ENCODE measurements at places on chromosomes 11 and 22.

- DNase-seq = no peak
- H3K4me1 ChIP-seq = peaks cover 15% of the 10 kb centered on the region
- no peaks in the 10 kb centered on the region for H3K27me3 ChIP-seq
- peaks cover 40% of the 10 kb centered on the region for H3K36me3 ChIP-seq
- H3K27ac ChIP-seq = no peak overlapping the region
These were observed 80.5 kb upstream of the GDPD4 start for GRCh38 chr11:77381729-77382665.

DNA sequence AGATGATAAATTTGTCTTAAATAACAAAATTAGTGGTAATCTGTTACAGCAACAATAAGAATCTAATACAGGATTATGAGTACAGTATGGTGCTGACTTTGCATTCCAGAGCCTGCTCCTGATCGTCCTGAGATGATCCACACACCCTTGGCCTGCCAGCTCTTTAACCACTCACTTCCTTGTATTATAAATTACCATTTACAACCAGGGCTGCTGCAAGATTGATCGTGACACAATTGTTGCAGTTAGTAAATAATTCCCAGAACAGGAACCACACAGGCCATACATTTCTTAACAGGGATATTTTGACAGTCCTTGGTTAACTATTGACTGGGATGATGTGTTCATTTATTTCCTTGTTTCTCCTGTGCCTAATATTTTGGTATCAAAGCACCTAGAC, 3.8 kb upstream of the CBLIF start:
- H3K27ac ChIP-seq = no peak overlapping the region
- no peak for DNase-seq

DNA sequence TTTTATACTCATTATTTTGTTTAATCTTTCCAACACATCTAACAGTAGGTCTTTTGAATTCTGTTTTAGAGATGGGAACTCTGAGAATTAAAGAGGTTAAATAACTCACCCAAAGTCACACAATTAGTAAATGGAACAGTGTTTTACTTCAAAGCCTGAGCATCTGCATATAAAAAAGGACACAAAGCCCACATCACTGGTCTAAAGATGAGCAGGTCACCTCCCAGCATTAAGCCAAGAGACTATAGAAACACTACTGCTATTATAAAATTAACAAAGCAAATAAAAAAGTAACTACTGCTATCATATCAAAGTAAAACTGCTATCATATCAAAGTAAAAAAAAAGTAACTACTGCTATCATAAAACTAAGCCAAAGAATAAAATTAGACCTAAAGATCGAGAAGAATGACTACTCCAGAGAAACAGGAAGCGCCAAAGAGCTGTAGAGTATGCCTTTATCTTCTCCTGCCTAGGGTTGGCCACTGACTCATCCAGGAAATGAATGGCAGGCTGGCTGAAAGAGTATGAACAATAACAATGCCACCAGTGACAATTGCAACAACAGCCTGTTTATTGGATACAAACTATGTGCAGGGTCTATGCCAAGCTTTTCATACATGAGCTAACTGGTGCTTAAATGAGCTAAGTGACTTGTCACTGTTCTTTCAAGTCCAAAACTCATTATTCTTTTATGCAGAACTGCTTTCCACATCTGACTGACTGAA, 1153.0 kb upstream of the TENM4 start:
- H3K27me3 ChIP-seq = no peaks in the 10 kb centered on the region
- H3K36me3 ChIP-seq = no peaks in the 10 kb centered on the region
- H3K4me1 ChIP-seq = no peaks in the 10 kb centered on the region

DNA sequence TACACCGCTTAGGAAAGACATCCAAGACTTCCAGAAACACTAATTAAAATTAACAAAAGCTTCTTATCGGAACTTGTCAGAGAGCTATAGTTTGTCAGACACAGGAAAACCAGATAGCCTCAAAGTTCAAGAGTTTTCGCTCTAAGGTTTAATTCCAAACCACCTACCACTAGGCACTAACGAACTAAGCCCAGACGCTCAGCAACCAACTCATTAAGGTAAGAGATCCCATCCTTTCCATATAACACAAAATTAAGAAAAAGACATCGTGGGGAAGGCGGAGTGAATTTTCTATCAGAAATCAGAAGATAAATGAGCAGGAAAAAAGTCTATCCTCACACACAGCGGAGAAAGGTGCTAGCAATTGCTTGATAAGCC, 382 bp downstream of the IMMP1L start:
- H3K4me1 ChIP-seq = peaks cover 29% of the 10 kb centered on the region
- peaks cover 29% of the 10 kb centered on the region for H3K36me3 ChIP-seq
- peak overlapping the region; percentile 29 for H3K27ac ChIP-seq

Measured in nephron progenitor cell (in vitro differentiated cells).